Non-pigmented ciliary epithelial cell (primary cell): ENCODE measurements at places on chromosomes 2 and 18.

DNA sequence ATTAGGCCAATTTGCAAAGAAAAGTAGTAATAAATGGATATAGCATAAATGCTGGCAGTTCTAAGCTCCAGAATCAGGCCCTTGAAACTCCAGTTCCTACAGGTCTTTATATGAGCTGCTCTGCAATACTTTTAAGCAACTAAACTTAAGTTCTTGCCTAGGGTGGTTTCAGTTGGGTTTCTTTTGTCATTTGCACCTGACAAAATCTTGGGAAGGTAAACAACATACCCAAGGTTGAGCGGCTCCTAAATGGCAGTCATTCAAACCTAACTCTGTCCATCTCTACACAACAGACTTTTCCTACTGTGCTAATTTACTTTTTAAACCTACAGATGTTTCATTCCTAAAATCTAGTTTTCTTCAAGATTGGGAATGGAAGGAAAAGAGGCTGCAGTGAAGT lies 9.3 kb upstream of the KANSL1L start:
- DNase-seq = no peak

DNA sequence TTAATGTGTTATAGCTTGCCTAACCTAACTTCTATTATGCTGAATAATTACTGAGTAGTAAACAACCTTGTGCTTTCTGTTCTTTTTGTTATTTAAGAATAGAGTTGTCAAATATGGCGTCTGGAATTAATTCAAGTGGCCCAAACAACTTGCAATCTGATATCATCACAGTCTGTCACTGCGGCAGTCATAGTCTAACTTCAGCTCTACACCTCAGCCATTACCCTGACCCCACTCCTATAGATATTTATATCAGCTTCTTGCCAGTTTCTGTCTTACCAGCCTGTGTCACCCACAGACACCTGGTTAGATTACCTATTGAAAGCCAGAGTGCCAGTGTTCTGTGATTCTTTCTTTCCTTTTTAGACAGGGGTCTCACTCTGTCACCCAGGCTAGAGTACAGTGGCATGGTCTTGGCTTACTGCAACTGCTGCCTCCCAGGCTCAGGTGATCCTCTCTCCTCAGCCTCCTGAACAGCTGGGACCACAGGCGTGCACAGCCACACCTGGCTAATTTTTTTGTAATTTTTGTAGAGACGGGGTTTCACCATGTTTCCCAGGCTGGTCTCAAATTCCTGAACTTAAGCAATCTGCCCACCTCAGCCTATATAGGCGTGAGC lies 14.1 kb upstream of the KLHL41 start:
- DNase-seq = no peak

GRCh38 chr2:121128741-121129659 lies 156.0 kb downstream of the TFCP2L1 start:
- no peak for DNase-seq

- no peak for DNase-seq
Measured at GRCh38 chr18:79766308-79766707, 31.4 kb upstream of the KCNG2 start.

- no peak for DNase-seq
Measured at GRCh38 chr2:14633461-14634181, 1.1 kb downstream of the LRATD1 start.

- no peak for DNase-seq
Measured at GRCh38 chr2:240212425-240213225, 72.2 kb upstream of the OTOS start.

- no peak for DNase-seq
Measured at GRCh38 chr2:30105556-30105955, 41.3 kb upstream of the YPEL5 start.

- DNase-seq = no peak
Measured at GRCh38 chr18:29225351-29225750, 1048.4 kb upstream of the CDH2 start.

DNA sequence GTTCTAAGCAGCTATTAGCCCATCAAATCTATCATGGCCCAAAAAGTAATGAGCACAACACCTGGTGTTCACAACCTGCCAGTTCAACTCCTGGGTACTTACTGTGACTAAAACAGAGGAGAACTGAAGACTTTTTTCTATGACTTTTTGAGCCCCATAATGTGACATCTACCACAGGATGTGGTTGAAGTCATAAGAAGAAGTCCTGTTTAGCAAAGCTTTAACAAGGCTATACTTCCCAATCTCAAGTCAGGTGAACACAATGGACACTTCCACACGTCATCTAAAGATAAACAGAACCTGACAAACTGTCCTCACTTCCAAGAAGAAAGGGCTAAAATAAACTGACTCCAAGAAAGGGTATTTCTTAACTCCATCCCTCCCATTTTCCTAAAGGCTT lies 138.8 kb downstream of the ATAD2B start:
- DNase-seq = no peak

DNA sequence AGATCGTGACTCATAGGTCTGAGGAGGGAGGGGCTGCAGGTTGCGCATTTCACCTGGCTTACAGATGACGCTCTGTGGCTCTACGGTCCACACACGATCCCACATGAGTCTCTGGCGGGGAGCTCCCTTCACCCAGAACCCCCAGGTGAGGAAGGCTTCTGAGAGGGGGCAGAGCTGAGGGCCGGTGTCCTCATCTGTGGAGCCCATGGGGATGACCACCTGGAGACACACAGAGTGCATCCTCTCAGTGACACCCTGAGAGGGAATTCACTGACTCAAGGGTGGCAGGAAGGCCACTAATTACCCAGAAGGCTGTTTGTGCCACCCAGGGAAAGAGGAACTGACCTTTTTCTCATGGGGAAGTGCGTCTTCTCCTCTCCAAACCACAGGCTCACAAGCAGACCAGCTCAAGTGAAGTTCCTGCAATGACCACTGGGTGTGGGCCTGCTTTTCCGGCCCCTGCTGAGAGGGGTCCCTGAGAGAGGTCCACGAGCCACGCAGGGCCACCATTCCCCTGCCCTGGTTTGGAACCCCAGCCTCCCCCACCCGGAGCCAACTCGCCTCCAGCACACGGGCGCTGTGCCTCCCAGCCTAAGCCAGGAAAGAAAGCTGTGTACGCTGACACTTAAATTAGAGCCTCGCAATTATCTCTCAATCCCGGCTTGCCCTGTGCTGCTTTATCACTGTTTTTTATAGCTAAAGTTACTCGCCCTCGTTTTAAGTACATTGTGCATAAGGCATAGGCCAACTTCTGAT lies 114.1 kb downstream of the BCL11A start:
- DNase-seq = no peak

- DNase-seq = no peak
Measured at GRCh38 chr18:59054496-59055287, 85.0 kb upstream of the SEC11C start.

DNA sequence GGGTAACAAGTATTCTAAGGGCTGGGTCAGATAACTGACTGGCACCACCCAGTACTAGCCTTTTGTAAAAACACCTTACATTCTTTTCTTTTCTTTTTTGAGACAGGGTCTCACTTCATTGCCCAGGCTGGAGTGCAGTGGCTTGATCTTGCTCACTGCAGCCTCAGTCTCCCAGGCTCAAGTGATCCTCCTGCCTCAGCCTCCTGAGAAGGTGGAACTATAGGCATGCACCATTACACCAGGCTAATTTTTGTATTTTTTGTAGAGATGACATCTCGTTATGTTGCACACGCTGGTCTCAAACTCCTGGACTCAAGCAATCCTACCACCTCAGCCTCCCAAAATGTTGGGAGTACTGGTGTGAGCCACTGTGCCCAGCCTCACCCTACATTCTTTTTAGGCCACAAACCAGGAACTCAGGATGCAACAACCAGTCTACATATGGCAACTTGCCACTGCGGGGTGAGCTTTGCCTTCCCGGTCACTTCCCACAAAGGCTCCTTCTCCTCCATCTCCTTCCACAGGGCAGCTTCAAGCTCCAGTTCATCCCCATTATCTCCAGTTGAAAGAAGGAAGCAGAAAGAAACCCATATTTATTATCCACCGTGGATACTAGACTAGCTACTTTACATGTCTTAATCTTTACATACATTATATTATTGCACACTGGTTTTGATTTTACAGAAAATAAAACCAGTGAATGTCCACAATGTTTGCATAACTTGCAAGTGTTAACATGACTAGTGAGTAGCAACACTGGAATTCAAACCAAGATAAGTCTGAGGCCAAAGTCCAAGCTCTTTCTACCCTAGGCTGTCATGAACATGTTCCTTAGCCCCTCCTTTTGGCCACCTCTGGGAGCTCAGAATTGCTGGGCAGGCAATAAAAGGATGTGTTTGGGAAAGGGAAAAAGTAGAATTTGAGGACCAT lies 23.7 kb upstream of the AP1S3 start:
- DNase-seq = peak; percentile 41

GRCh38 chr18:39178166-39178565 lies 1612.6 kb upstream of the CELF4 start:
- no peak for DNase-seq

DNA sequence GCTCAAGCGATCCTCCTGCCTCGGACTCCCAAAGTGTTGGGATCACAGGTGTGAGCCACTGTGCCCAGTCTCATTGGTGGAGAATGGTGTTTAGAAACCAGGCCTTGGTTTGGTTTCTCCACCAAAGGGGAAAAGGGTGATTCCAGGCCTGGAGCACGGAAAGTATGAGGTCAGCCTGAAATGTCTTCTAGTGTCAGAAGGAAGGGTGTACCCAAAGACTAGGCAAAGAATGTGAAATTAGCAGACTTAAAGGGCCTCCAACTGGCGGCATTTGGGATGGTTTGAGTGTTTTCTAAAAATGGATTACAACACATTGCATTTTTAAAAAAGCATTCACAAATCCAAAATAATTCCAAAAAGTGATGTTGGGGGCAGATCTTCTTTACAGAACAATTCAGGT lies 139.6 kb downstream of the SH3BP4 start:
- no peak for DNase-seq

DNA sequence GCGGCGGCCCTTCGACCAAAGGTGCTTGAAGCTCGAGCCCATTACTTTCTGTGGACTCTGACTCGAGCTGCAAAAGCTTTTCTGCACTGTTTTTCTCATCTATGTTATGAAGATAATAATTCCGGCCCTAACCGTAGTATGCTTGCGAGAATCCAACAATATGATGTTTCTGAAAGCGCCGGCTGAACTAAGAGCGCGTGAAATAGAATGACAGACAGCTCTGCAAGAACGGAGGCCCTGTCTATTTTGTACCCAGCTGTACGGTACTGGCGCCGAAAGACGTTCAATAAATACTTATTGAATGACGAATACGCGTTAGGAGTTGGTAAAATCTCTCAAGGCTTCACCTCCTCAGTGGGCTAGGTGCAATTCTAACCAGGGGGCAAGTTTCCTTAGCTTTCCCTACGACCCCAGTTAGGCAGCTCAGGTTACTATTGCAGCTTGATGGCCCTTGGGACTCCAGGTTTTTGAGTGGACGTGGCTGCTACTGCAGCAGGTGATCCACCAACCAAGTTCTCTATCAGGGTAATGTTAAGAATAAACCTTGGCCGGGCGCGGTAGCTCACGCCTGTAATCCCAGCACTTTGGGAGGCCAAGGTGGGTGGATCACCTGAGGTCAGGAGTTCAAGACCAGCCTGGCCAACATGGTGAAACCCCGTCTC lies 570 bp downstream of the SCRN3 start:
- no peak for DNase-seq

GRCh38 chr2:72694715-72695496 lies 130.9 kb downstream of the EXOC6B start:
- peak; percentile 38 for DNase-seq

DNA sequence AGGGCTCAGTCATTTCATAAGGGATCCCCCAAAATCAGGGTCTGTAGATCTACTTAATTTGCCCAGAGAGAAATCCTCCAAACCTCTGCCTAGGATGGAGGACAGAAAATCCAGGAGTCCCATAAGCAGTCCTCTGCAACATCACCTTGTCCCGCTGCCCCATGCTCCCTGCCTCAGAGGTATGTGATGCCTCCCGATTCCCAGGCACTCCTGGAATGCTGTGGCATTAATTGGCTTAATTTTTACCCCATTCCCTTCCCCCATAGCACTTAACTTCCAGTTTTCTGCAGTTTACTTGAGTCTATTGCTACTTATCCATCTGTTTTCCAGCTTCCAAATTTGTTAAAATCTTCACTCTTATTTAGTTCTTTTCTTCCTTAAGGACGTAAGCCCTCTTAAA lies 91.6 kb upstream of the TSPYL6 start:
- no peak for DNase-seq

GRCh38 chr18:68960355-68960754 lies 162.5 kb downstream of the CCDC102B start:
- no peak for DNase-seq

DNA sequence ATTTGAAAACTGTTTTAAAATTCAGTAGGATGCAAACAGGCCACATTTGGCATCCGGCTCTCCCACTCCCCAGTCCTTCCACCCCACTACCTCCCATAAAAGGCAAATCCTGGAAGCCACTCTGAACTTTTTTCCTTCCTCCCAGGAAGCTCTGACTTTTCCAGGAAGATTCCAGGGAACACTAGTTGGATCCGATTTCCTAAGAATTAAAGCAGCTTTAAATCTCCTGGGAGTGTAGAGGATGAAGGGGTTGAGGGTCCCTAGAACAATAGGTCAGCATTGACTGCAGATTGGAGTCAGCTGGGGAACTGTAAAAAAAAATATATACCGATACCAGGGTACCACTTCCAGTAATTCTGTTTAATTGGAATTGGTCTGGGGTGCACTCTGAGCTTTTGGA lies 76.9 kb downstream of the CRIM1 start:
- no peak for DNase-seq

DNA sequence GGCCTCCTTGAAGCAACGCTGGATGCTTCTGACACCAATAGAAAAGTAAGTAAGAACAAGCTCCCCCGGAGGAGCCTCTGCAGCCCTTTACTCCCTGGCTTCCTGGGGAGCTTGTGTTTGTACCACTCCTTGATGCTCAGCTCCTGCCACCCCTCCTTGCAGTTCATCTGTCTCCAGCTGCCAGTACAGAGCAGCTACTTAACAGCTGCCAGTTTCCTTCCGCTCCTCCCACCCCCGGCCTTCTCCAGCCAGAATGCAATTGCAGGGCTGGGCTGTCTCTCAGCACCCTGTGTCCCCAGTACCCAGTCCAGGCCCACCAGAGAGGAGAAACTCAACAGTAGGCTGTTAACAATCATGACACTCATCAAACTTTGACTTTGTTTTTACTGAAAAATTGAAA lies 109.4 kb downstream of the AOX1 start:
- DNase-seq = no peak

- no peak for DNase-seq
Measured at GRCh38 chr2:69003731-69004130, 9.2 kb upstream of the ANTXR1 start.

GRCh38 chr2:29398384-29399237 lies 283.4 kb downstream of the CLIP4 start:
- DNase-seq = no peak

GRCh38 chr2:72993147-72993932 lies 76.0 kb downstream of the EMX1 start:
- DNase-seq = no peak

DNA sequence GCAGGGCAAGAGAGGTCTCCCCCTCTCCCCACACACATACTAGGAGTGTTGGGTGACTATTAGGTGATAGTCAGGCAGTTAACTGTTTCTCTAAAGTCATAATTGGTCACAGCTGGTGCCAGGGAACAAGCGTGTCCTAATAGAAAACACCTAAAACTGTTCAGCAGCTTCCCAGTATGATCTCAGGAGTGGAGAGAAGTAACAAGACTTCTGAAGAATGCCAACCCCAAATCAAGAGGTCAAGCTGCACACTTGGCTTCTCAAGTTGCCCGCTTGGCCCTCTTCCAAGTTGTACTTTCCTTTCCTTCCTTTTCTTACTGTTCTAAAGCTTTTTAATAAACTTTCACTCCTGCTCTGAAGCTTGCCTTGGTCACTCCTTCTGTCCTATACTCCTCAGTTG lies 22.4 kb upstream of the STAT1 start:
- no peak for DNase-seq

GRCh38 chr2:3100386-3100785 lies 277.2 kb downstream of the EIPR1 start:
- DNase-seq = no peak
